Stomach (tissue), 19 donors: ENCODE measurements at places on chromosomes 4 and X. TPM values are rescaled to one million over a fixed set of nuclear protein-coding genes. Genes with fewer than 3 reads are reported as not detected.

ADRA2C gene
- total RNA-seq, result 1.2 TPM

ARX gene
- total RNA-seq, result 0.58 TPM

MTMR8 gene
- 1.2 TPM for total RNA-seq

EFHC2 gene
- total RNA-seq, result not detected

SFRP2 gene
- total RNA-seq, result 6.7 TPM

- no peak for DNase-seq
Measured at GRCh38 chrX:151828439-151829080, 84.1 kb upstream of the MAGEA4 start.

GRCh38 chr4:113042502-113042901 is 7.0 kb upstream of the ANK2 start:
- no peak for DNase-seq

GRCh38 chrX:42119076-42119475 is 195.7 kb upstream of the CASK start:
- DNase-seq, result no peak

DNA sequence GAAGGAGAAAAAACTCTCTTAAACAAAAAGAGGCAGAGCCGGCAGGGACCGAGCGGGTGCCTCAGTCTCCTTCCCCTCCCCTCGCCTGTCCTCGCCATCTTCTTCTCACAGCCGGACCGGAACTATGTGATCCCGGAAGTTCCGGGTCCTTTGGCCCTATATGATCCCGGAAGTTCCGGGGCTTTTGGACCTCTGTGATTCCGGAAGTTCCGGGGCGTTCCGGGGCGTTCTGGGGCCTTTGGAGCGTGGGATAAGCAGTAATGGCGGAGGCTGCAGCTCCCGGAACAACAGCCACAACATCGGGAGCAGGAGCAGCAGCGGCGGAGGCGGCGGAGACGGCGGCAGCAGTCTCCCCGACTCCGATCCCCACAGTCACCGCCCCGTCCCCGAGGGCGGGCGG is 98.9 kb upstream of the MED14 start:
- no peak for DNase-seq

- no peak for DNase-seq
Measured at GRCh38 chr4:98706200-98706813, 47.9 kb upstream of the TSPAN5 start.

DNA sequence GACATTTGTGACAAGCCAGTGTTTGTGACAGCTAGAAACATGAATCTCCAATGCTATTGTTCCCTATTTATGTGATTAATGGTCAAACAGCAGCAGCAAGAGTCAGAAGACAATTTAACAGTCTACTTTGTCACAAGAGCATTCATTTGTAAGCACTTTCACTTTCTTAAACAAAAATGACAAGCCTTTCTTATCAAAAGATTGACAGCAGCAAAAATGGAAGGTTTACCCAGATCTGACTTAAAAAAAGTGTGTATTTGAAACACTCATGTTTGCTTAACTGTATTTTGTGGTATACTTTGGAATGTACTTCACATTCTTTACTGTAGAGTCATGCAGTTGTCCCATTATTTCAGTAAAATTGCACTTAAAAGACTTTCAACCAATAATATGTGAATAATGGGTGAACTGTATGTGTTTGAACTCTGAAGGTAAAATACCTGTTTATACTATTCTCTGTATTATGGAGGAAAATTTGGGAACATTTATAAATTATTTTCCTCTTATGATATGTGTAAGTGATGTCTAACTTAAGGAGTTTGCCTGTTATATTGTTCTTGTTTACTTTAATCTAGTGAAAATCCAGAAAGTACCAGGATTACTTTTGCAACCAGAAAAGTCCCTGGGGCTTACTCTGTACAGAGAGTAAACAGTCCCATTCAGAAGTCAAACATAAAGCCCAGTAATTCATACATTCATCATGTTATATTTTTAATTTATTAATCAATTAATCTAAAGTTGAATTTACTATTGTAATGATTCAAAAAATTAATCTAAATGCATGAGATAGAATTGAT is 314.9 kb upstream of the TRAM1L1 start:
- DNase-seq, result no peak

- peak; percentile 16 for DNase-seq
Measured at GRCh38 chr4:139403462-139403861, 50.5 kb upstream of the RAB33B start.

DNA sequence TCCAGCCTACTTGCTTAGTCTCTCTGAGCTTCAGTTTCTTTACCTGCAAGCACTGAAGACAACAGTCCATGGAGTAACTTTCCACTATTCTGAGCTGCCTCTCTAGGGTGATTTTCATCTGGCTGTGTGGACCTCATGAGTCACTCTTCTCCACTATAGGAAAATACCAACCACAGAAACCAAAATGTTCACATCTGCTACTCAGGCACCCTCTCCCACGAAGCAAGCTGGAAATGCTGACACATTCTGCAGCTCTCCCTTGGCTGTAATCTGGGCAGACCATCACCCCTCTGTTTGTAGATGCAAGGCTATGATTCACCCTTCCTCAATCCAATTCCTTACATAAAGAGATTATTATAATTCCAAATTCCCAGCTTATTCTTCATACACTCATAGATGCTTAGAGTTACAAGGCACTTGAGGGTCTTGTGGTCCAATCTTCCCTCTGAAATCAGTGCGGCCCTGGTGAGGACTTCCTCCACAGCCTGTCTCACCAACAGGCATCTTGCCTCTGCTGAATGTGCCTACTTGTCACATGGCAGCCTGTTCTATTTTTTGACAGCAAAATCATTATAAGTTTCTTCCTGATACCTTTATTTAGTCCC is 97.0 kb upstream of the LNX1 start:
- DNase-seq, result no peak

DNA sequence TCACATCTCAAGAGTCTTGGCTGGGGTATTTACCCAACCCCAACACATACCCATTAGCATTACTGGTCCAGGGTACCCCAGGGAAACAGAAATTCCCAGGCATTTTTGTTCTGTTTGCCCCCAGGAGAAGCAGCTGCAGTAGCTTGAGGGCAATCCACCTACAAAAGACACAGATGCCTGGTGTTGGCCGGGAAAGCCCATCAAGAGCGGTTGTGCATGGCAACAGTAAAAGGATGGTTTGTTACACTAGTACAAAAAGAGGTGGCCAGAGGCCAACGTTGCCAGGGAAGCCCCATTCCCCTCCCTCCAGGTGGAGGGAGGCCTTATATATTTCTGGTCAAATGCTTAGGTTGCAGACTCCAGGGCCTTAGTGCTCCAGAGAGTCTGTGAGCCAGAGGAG is 637.8 kb downstream of the BCOR start:
- DNase-seq, result no peak

DNA sequence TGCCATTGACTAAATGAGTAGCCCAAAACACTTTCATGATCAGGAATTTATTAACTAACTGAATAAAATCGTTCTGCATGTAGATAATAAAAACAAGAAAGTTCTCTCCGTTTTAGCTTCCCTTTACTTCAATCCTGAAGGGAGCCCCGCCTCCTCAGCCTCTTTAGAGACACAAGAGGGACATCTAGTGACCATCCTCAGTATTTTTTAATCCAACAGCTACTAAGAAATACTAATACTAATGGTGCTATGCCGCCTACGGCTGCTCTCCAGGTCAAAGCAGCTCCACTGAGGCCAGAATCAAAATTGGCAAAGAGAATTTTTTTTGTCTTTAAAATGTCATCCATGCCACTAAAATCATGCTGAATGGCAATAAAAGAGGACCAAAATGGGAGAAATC is 3.2 kb upstream of the PCDH19 start:
- peak; percentile 79 for DNase-seq
